ENCODE measurements at places on chromosomes 7 and 10.
A peak's percentile ranks its signal among the peaks of the same experiment; 100 is the strongest.

DNA sequence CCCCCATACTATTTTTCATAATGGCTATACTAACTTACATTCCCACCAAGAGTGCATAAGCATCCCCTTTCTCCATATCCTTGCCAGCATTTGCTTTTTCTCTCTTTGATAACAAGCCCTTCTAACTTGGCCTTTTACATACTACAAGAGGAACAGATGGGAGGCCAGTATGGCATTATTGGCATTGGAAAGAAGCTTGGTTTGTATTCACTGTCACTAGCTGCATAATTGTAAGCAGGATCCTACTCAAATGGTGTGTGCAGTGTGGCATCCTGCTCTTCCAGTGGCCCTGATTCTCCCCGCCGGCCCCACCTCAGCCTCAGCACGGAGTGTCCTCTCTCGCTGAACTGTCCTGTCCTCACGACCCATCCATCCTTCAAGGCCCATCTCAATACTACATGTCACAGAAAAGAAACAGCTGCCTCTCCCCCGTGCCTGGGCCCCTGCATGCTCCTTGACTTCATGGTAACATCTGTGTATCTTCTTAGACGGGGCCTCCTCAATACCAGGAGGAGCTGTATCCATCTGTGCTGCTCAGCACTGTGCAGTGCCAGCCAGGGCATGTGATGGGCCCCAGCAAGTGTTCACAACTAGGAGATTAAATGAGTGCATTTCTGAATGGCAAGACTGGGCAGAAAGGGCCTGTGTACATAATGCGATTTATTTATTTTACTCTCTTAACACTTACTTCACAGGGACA, 205.2 kb downstream of the COBL start:
- no peak for DNase-seq

GRCh38 chr10:61835069-61835945, 66.2 kb upstream of the ARID5B start:
- DNase-seq, result no peak

GRCh38 chr7:68014031-68014736, 1017.6 kb downstream of the TYW1 start:
- DNase-seq, result no peak

DNA sequence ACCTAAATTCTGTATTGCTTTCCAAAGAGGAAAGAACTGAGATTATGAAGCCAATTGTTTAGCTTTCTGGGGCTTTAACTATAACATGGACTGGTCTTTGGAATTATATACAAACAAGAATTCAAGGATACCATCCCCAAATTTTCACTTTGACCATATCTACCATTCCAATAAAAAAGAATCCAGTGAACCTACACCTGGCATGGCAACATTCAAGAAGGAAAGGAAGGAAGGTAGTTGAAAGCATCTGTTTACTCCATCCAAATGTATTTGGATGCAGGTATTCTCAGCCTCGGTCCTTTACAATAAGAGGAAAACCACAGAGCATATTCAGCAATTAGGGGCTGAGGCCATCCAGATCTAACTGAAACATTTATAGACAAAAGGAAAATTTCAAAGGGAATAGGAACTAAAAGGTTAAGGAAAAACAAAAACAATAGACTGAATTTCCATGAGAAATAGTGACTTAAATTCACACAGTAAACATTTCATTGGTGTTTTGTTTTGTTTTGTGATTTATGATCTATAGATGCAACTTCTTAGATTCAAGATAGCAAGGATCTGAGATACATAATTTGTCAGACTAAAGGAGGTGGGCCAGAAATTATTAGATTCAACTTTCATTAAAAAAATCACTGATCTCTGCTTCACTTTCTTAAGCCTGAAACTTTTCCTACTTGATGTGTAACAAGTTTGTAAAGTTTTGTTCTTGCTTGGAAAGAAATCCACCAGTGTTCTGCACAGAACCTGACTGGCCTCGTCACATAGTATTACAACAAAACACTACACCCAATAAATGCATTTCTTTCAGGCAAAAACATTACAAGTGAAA, 12.7 kb downstream of the SKIDA1 start:
- no peak for DNase-seq

DNA sequence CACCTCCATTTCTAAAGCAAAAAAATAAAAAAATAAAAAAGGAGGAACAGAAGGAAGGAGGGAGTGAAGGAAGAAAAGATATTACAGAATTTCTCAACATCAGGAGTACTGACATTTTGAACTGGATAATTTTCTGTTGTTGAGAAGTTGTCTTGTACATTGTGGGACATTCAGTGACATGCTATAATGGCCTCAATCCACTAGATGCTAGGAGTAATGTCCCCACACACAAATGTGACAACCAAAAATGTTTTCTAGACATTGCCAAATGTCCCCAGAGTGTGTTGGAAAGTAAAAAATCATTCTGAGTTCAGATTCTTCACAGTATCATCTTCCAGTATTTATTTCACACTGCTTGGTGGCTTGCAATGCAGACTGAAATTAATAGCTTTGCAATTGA, 6.5 kb downstream of the ZNF438 start:
- DNase-seq, result no peak

- no peak for DNase-seq
Measured at GRCh38 chr7:43105521-43106120, 6.8 kb upstream of the HECW1 start.

- no peak for DNase-seq
Measured at GRCh38 chr7:12569673-12570072, 847 bp upstream of the SCIN start.

GRCh38 chr7:17184805-17185689, 113.4 kb upstream of the AHR start:
- DNase-seq, result no peak

DNA sequence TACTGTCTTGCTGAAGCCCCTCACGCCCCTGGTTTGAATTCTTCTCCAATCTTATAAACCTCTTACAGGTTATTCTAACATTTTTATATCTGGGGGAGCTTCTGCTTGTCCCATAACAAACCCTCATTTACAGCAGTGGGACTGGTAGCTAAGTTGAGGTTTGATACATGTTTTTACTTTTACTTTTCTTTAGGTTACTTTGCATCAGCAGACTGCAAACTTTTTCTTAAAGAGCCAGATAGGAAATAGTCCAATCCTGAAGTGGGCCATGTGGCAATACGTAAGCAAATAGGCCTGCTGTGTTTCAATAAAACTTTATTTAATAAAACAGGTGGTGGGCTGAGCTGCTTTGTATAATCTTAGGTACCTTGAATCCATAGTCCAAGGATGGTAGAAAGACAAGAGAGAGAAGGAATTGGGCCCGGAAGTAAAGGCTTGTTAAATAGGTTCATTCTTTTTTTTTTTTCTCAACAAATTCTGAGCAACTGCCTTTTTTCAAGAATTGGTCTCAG, 27.3 kb downstream of the RAB18 start:
- DNase-seq, result no peak

GRCh38 chr7:45937301-45937700, 16.2 kb upstream of the IGFBP3 start:
- no peak for DNase-seq

DNA sequence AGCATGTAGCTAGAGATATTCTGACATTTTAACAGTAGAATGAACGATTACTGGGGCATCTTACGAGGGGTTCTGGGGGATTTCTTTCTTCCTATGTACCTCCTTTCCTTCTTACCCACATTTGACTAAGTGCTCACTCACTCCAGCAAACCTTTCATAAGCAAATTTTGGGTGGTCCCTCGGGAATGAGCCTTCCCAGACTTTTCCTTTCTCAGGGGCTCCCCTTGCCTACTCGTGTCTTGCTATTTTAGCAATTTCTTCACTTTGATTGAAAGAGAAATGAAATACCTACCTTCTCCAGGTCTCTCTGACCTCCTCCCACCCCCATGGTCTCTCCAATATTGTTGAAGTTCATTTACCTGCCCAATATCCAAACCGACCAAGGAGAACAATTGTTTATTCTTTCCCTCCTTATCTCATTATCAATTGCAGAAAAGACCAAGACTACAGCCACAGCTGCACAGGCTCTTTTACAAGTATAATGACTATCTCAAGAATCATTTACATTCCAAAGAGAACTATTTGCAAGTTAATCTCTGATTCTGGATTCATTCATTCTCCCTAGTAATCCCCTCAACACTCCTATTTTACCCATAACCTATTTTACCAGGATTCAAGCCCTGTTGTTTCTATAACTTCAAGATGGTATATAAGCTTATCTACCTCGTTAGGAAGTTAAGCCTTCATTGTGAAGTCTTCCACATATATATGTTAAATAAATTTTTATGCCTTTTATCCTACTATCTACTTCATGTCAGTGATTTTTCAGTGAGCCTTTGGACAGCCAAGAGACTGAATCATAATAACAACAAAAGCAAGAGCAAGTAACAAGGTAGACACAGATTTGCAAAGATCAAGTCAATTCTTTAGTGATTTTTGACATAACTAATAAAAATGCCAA, 480.6 kb downstream of the IPMK start:
- DNase-seq, result no peak

GRCh38 chr7:37669818-37670217, 13.7 kb upstream of the GPR141 start:
- no peak for DNase-seq

DNA sequence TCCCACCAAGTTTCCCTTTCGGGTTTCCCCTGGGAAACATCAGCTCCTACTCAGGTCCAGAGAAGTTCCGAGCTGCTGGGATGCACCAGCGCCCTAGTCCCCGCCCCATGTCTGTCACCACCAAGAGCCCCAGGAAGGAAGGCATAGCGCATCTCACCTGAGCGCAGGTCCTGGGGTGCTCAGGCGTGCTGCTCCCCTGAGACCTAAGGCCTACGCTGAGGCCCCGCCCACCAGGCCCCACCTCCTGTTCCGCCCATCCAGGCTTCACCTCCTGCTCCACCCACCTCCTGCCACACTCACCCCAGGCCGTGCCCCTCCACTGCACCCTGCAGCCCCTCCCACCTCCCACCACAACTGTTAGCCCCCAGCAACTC, 1.2 kb upstream of the TFR2 start:
- DNase-seq, result no peak

DNA sequence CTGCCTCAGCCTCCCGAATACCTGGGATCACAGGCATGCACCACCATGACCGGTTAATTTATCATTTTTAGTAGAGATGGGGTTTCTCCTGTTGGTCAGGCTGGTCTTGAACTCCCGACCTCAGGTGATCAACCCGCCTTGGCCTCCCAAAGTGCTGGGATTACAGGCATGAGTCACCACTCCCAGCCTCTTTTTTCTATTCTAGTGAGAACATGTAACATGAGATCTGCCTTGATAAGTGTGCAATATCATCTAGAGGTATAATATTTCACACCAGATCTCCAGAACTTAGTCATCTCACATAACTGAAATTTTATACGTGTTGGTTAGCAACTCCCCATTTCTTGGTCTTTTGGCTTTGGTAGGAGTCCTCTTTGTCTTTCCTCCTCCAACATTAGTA, 656.9 kb downstream of the CNTNAP2 start:
- no peak for DNase-seq

DNA sequence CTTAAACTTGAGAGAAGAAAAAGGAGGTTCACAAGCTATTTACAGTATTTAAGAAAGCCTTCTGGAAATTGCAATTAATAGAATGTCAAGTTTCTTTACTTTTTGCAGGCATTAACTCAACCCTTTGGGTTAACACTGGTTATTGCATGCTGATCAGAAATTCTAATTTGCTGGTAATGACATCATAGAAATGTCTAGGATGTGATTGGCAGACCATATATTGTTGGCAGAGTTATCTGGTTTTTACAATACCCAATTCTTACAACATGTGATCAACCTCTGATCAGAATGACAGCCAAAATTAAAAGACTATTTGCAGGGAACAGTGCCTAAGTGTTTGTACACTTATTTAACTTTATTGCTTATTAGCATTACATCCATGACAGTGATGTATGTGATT, 1.6 kb upstream of the CASD1 start:
- DNase-seq, result no peak

- DNase-seq, result no peak
Measured at GRCh38 chr10:34177445-34177844, 637.7 kb downstream of the PARD3 start.

- no peak for DNase-seq
Measured at GRCh38 chr7:139358541-139359365, 941 bp upstream of the LUC7L2 start.

DNA sequence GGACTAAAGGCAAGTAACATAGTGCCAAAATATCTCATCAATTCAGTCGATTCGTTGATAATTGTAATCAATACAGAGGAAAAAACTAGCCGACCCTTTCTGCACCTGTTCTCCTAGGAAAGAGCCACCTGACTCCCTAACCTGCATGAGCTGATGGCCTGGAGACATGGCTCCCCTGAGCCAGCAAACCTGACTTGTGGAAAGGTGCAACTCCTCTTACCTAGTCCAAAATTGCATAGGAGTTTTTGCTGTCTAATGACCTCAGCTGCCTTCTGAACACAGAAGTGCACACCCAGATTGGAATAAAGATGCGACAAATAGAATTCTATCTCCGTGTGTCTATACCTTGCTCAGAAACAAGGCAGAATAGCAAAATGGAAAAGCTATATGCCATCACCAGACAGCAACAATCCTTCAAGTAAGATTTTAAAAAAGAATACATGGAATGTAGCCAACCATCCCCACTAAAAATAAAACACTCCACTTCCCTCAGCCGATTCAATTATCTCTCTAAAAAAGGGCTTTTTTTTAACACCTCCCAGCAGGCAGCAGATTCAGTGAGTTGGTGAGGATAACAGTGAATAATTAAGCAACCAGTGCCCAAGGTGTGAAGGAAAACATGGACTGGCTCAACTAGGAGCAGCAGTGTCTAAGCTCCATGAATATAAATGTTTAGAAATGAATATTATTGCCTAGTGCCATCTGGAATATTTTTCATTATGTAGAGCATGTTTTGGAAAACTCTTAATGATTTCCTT, 26.6 kb upstream of the LMTK2 start:
- DNase-seq, result no peak

DNA sequence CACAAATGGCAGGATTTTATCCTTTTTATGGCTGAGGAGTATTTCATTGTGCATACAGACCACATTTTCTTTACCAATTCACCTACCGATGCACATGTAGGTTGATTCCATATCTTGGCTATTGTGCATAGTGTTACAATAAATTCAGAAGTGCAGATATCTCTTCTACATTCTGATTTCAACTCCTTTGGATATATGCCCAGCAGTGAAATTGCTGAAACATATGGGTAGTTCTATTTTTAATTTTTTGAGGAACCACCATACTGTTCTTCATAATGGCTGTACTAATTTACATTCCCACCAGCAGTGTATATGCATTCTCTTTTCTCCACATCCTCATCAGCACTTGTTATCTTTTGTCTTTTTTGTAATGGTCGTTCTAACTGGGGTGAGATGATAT, 1290.3 kb downstream of the XPNPEP1 start:
- DNase-seq, result no peak

GRCh38 chr10:5949009-5949759, 28.2 kb downstream of the IL15RA start:
- DNase-seq, result peak; percentile 71

- DNase-seq, result no peak
Measured at GRCh38 chr10:85614981-85615380, 751.6 kb downstream of the GRID1 start.
